ENCODE measurements at places on chromosomes 5 and 9.

DNA sequence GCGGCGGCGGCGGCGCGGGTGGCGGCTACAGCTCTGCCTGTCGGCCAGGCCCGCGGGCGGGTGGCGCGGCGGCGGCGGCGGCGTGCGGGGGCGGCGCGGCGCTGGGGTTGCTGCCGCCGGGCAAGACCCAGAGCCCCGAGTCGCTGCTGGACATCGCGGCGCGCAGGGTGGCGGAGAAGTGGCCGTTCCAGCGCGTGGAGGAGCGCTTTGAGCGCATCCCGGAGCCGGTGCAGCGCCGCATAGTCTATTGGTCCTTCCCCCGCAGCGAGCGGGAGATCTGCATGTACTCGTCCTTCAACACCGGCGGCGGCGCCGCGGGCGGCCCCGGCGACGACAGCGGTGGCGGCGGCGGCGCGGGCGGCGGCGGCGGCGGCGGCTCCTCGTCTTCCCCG lies 296 bp downstream of the ZSWIM6 start:
- peak; percentile 66 for DNase-seq

DNA sequence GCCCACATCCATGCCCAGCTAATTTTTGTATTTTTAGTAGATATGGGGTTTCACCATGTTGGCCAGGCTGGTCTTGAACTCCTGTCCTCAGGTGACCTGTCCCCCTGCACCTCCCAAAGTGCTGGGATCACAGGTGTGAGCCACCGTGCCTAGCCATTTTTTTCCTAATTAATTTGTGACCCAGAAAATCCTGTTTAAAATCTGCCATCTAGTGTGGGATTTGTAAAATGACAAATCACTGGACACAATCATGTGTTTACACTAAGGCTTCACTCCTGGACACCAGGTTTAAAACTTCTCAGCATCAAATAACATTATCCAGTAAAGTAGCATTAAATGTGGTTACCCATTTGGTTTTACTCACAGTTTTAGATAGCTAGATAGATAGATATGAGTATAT lies 18.6 kb upstream of the KDM4C start:
- no peak for DNase-seq

DNA sequence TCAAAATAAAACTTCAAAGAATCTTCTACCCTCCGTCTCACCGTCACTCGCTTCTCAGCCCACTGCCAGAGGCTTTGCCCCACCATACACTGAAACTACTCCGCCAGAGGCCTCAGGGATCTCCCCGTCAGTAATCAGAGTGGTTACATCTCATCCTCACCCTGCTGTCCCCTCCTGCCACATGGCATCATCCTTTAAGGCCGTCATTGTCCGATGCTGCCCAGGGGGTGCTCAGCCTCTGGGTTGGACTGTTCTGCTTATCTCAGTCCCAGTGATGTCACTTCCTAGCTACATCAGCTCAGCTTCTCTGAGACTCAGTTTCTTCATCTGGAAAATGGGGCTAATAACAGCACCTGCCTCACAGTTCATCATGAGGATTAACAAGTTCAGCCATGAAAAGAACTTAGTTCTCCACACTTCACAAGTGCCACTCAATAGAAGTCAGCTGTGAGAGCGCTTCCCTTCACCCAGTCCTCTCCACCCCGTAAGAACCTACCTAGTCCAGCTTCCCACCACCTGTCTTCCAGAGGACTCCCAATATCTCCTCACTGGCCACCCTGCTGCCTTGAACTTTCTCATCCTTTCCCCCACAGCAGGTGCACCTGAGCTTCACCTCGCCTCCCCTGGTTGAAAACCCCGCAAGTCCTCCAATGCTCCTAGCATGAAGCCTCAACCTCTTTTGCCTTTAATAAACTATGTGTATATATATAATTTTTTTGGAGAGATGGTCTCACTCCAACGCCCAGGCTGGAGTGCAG lies 2.8 kb upstream of the IL3 start:
- no peak for DNase-seq

DNA sequence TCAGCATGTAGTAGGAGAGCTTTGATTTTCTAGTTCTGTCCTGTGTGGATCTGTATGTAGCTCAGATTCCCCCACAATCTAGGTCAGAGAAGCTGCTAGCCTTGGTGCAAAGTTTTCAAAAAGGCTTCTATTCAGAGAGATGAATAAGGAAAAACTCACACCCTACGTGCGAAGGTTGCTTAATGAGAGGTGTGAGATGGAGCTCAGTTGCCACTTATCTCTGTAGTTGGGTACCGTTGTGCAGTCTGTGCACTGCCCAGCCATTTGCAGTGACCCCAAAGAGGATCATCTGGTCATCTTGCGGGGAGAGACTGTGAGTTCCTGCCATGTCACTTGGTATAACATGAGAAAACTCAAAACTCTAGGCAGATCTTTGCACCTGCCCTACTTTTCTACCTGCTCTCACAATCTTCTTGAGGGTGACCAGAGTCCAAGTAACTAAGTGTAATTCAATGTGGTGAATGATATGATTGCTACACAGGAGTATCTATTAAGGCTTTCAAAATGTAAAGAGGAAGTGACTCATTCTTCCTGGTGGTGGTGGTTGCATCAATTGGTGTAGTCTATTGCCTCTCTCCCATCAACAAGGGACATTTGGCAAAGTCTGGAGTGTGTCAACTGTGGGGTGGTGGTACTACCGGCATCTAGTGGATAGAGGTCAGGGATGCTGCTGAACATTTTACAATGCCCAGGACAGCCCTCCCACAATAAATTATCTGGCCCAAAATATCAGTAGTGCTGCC lies 65.2 kb downstream of the TMC1 start:
- DNase-seq = no peak

DNA sequence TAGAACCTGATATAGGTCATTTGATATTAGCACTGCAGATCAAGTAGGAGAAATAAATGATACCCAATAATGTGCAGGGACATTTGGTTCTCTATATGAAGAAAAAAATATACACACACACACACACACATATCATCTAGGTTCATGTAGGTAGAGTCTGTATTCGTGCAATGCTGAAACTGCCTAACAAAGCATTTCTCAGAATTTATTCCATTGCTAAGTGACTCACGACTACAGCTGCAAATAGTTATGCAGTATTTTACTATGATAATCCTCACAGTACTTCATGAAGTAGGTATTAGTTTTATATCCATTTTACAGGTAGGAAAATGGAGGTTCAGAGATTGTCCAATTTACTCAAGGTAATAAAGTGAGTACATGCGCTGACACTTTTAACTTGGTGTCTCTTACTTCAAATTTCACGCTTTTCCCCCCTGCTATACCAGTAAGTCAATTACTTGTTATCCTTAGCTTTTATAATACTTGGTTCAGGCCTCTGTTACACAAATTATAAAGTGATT lies 2.4 kb downstream of the GIN1 start:
- no peak for DNase-seq

GRCh38 chr9:134592018-134592818 lies 49.4 kb upstream of the COL5A1 start:
- DNase-seq = no peak

GRCh38 chr9:112869917-112870316 lies 20.8 kb downstream of the SLC46A2 start:
- DNase-seq = no peak

DNA sequence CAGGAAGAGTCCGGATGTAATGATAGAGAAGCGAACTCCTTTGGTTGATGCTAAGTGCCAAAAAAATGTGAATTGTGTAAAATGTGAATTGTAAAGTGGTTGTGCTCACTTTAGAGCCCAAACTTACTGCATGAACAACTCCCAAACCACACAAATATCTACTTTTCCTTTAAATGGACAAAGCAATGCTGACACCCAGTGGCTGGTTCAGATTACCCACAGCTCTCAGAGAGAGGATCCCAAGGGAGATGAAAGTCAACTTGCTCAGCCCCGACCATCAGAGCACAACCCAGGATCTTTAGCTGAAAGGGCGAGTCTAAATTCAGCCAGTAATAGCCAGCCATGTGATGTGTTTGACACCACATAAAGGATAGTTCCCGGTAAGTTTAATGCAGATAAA lies 133.7 kb downstream of the NMUR2 start:
- DNase-seq = no peak

DNA sequence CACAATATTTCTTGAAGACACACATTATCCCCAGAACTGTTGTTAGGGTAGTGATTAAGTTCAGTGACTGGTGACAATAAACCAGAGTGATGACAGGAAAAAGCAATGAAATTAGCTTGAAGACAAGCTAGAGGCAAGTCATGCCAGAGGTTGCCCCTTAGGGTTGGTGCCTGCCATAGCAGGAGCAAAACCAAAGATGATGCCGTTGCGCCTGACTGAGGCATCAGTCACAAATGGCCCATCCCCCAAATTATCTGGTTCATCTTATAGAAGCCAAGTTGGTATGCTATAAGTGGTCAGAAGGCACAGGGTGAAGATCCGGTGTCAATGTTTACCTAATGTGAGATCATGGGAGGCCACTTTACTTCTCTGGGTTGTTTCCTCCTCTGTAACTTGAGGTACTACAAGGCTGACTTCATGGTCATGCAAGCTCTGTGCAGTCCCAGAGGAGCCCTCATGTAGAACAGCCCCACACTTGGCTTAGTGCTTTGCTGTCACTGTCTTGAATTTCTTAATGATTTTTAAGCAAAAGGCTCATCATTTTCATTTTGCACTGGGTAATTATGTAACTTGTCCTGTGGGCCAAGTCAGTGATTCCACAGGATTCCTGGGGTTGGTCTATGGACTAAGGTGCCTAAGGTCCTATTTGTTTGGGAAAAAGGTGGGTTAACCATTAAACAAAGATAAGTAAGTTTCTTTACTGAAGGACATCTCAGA lies 211.3 kb downstream of the MAN2A1 start:
- DNase-seq = no peak

DNA sequence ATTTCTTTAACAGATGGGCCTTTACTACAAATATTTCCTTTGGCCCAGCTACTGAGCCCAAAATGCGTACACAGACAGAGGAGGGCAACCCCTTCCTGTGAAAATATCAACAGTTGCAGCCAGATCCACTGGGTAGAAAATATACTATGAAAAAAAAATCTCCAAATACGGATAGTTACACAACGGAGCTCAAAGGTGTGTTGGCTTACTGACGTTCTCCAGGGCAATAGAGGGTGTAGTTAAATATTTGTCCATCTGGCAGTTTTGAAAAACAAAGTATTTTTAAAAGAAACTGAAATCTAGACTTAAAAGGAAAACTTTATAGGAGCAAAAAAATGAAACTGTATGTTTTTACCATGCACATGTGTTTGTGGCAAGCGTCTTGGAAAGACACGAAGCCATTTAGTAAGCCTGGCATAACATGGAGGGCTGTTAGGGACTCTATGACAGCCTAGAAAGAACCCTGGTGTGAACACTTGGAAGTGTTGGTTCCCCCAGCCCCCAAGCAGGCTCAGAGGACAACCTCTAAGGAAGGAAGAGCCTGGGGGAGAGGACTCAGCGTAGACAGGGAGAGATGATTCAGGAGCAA lies 157.8 kb upstream of the TRPM3 start:
- no peak for DNase-seq
